GM23338 (cell line): ENCODE measurements at places on chromosomes 11 and 22.
A peak's percentile ranks its signal among the peaks of the same experiment; 100 is the strongest.

DNA sequence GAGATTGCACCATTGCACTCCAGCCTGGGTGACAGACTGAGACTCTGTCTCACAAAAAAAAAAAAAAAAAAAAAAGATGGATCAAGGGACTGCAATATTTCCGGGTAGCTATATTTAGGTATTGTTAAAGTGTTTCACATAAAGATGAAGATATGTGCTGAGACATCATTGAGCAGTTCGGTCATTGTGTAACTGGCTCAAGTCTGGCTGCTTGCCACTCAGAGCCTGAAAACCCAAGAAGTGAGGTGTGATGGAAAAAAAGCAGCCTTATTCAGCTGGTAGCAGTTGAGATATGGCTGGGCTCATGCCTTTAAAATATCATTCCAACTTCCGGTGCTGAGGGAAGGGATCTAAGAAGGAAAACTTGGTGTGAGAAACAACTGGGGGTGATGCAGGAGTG is 46.9 kb downstream of the LUZP2 start:
- no peak for DNase-seq

GRCh38 chr11:92765965-92766371 is 203.5 kb upstream of the MTNR1B start:
- DNase-seq: peak; percentile 75

DNA sequence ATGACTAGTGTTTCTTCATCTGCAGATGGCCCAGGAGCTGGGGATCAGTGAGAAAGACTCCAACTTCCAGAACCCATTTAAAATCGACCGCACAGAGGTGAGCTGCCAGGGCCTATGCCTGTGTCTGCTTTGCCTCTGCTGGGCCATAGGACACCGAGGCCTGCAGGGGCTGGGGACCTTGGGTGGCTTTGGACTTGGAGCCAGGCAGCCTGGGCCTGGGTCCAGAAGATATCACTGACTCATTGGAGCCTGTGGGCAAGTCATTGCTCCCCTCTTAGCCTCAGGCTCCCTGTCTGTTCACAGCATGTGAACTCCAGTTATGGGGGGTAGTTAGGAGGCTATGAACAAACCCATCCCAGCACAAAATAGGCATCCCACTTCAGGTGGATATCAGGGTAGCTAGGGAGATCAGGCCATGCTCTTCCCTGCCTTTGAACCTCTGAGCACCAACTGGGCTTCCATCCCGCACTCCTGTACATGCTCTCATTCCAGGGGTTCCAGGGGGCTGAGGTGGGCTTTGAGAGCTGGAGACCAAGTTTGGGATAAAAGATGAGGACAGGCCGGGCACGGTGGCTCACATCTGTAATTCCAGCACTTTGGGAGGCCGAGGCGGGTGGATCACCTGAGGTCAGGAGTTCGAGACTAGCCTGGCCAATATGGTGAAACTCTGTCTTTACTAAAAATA is 13.4 kb downstream of the CCDC134 start:
- no peak for DNase-seq

DNA sequence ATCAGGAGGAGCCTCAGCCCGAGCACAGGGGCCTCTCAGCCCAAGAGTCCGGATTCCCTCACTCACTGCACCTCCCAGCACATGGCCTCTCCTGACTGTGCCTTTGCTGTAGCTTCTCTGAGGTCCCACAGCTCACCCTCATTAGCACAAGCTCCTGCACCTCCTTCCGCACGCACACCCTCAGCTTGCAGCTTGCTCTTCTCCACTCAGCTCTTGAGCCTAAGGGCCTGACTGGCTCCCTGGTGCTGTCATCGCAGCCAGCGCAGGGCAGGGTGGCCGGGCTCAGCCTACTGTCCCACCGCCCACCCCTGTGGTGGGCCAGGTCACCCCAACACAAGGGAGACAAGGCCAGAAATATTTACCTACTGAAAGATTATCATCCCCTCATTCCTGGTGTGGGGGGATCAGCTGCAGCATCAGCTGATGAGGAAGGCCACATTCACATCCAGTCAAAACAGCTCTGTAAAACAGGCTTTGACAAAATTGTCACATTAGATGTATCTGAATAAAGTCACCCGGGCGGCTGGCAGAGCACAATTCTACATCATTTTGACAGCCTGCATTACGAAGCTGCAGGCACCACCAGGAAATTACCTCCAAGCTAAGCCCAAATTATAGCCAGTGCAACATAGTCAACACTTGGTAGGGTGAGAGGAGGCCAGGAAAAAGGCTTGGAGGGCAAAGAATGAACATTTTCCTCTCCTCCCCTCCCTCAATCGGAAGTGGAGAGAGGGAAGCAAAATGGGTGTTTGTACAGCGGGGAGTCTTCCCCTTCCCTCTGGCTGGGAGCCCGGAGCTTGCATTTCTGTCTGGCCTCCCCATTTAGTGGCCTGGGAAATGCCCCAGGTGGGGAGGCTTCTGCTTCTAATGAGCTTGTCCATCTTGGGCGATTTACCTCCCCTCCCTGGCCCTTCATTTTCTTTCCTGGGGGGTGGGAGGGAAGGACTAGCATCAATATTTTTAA is 29.5 kb upstream of the IGSF9B start:
- DNase-seq: no peak

DNA sequence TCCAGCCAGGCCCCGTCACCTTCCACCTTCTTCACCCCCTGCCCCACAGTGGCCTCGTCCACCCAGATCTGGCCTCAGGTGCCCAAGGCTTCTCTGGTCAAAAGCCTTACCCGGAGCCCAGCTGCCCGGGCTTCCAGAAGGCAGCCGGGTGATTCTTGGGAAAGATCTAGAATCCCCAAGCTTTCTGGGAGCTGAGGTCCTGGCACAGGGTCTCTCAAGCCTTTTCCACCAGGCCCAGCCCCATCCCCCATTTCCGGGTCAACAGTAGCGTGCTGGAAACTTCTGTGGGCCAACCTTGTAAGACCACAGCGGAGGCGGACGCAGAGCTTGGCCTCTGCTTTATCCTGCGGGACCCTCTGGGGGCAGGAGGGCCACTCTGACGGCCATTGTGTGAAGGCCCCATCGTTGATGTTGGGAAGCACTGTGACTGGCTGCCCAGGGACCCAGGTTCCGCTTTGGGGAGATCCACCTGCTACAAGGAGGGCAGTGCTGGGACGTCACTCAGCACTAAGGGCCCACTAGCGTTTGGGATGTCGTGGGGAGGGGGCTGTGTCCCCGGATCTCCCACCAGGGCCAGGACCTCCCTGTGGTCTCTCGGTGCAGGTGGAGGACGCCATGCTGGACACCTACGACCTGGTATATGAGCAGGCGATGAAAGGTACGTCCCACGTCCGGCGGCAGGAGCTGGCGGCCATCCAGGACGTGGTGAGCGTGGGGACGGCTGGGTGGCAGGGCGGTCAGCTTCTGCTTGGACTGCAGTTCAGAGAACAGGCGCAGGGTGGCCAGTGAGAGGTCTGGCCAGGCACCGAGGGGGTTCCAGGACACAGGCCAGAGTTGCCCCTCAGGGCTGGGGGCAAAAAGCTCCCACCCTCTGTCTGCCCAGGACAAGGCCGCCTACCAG is 11.5 kb downstream of the TSPAN32 start:
- DNase-seq: no peak

- DNase-seq: no peak
Observed at GRCh38 chr11:27646051-27646818, 54.0 kb downstream of the BDNF start.

DNA sequence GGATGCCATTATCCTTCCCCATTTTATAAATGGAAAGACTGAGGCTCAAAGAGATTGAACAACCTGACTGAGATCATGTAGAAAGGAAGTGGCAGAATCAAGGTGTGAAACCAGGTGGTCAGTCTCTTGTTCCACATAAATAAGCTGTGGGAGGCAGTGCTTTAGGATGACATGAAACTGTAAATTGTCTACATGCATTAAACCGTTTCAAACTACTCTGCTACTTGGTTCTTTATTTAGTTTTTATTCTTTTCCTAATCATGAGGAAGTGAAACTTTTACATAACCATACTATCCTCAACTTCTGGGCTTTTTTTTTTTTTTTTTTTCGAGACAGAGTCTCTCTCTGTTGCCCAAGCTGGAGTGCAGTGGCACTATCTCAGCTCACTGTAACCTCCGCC is 34.9 kb downstream of the CADM1 start:
- no peak for DNase-seq
